Inflammatory macrophage treated with lipopolysaccharide for 4 hours (primary cell): ENCODE measurements at places on chromosomes 11 and 22.
A peak's percentile ranks its signal among the peaks of the same experiment; 100 is the strongest.

DNA sequence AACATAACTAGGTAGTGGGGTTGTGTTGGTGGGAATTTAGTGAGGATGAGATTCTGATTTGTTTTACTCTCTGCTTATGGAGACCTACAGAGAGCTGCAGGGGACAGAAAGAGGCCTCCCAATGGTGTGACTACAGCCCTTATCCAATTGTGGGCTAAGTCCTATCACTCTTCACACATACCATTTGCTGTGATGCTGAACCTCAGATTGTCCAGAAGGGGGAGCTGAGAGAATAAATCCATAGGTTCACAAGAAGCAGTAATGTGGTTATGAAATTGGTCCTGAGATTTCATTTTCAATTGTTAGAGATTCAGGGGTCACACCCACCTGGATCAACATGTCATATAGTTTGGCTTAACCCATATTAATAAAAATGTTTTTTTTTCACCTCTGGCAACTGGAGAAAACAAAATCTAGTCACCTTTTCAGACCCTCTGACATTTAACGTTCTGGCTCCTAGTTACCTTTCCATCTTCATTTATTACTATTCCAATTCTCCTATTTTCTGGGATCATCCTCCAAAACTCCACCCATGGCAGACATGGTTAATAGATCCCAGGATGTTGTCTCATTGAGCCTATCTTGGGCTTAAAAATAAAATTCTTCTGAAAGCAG, 53.3 kb upstream of the PTPN5 start:
- DNase-seq = peak; percentile 22

- peak; percentile 44 for DNase-seq
Observed at GRCh38 chr11:125517116-125517770, 21.2 kb upstream of the FEZ1 start.

GRCh38 chr11:47329987-47330931, 22.2 kb downstream of the MYBPC3 start:
- DNase-seq = no peak

- DNase-seq = no peak
Observed at GRCh38 chr22:41508770-41509170, 35.5 kb downstream of the POLR3H start.

GRCh38 chr22:30439226-30439625, 13.7 kb downstream of the MTFP1 start:
- DNase-seq = no peak

GRCh38 chr22:17785185-17786184, 11.2 kb upstream of the BID start:
- peak; percentile 64 for DNase-seq

DNA sequence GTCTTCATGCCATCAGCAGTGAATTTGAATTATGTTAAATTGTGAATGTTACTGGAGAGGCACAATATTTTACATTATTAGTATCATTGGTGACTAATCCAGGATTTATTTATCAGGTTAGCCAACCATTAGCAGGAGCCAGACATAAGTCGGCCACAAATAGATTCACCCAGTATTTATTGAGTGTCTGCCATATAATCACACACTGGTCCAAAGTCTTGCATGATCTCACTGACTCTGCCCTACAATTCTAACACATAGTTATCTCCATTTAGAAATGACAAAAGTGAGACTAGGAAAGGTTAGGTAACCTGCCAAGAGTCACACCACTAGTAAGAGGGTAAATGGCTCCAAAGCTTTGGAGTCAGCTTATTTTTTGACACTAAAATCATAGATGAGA, 179.6 kb downstream of the BLID start:
- no peak for DNase-seq
